Fibroblast of skin of right biceps (primary cell): ENCODE measurements at places on chromosomes 6 and 20.

- no peak for DNase-seq
Observed at GRCh38 chr6:34476447-34476846, 10.6 kb downstream of the PACSIN1 start.

GRCh38 chr6:164570801-164571200 lies 738.6 kb downstream of the C6orf118 start:
- DNase-seq: no peak

GRCh38 chr20:32637738-32638137 lies 36.0 kb downstream of the C20orf203 start:
- no peak for DNase-seq

DNA sequence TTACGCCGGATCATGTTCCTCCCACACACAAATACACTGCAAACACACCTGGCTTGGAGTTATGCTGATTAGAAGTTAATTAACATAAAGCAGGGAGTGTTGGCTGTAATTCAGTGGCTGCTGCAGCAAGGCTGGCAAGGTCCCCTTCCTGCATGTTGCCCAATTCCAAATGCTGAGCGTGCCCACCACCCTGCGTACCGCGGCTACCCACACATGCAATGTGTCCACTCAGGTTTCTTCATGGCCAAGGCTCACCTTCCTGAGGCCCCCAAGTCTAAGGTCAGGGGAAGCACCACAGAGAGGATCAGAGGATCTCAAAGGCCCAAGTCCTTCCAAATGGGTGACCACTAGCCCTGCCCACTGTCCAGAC lies 11.6 kb upstream of the PRND start:
- DNase-seq: no peak

DNA sequence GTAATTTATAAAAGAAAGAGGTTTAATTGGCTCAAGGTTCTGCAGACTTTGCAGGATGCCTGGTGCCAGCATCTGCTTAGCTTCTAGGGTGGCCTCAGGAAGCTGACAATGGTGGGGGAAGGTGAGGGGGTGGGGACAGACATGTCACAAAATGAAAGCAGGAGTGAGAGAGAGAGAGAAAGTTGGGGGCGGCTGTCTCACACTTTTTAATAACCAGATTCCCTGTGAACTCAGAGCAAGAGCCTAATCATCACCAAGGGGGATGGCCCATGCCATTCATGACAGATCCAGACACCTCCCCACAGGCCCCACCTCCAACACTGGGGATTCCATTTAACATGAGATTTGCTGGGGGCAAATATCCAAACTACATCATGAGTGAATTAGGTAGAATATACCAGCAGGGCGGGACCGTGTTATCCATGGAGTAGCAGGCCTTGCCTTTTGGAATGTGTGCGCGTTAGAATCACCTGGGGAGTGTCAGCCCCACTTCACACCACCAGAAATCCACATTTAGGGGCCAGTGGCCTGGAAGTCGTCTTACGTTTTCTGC lies 258.8 kb downstream of the CDH4 start:
- DNase-seq: no peak

DNA sequence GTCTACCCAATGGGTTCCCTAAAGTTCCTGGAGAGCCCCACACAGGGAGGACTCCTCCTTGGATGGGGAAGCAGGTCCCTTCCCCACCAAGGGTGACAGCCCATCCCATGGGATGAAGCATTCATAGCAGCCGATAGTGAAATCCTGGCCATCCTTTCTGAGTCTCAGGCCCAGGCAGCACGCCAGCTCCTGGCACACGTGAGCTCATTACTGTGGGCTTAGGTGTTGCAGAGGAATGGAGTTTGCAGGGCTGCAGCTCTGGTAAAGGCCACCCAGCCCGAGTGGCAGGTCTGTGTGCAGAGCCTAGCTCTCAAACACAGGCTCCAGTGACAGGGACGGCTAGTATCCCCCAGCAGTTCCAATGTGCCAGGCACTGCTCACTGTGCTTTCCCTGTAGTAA lies 31.0 kb downstream of the SIRPA start:
- no peak for DNase-seq

- DNase-seq: no peak
Observed at GRCh38 chr6:122238861-122239260, 160.6 kb upstream of the HSF2 start.

DNA sequence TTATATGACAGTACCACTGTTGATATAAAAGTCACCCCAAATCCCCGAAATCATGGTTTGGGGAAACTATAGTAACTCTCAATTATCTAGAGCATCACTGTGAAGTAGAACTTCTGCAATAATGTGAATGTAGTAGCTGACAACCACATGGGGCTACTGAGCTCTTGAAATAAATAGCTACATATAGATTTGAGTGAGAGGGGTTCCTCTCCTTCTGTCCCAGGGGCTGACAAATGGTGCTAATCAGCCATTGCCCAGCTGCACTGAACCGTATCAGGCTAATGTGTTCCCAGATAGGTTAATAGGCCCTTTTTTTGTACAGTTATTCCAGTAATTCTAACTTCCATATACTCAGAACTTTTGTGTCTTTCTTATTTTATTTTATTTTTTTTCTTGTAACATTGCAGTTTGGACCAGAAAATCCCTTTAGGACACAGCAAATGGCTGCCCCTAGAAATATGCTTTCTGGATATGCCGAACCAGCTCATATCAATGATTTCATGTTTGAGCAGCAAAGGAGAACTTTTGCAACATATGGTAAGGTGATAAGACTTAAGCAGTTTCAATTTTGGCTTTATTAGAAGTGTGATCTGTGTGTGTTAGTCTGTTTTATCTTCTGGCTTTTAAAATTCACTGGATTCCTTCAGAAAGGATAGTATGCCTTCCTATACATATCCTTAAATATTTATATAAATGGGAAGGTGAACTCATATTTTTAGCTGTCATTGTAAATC lies 21.1 kb downstream of the CDC40 start:
- no peak for DNase-seq

DNA sequence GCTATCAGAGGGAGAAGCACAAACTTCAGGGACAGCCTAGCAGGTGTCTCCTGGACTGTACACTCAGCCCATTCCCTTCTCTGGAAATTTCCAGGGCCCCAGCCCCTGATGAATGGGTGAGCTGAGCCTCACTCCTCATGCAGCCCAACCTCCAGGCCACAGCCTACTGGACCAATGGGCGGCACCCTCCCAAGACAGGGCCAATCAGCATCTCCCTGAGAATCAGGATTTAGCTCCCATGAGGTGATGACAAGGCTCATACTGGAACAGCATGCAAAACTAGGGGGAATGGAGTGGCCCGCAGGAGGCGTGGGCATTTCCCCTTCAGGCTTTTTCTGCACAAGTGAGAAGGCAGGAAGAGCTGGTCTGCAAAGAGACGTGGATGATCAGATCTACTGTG lies 29.0 kb downstream of the NFATC2 start:
- DNase-seq: no peak

GRCh38 chr6:72704979-72705378 lies 83.1 kb downstream of the KCNQ5 start:
- DNase-seq: no peak

GRCh38 chr6:81436990-81437389 lies 315.5 kb downstream of the TENT5A start:
- no peak for DNase-seq

- DNase-seq: no peak
Observed at GRCh38 chr6:120116343-120116742, 766.8 kb upstream of the MAN1A1 start.

DNA sequence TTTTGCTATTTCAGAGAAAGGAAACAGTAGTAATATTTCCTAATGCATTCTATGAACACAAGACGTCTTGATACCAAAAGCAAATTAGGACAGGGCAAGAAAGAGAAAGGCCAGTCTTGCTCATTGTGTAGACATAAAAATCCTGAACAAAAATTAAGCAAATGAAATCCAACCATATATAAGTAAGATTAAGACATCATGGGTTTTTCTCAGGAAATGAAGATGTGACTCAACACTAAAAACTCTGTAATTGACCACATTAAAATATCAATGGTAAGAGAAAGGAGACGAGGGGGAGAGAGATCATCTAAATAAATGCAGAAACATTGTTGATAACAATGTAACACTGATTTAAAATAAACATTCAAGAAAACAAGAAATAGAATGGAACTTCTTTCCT lies 205.4 kb downstream of the SOD2 start:
- peak; percentile 28 for DNase-seq

DNA sequence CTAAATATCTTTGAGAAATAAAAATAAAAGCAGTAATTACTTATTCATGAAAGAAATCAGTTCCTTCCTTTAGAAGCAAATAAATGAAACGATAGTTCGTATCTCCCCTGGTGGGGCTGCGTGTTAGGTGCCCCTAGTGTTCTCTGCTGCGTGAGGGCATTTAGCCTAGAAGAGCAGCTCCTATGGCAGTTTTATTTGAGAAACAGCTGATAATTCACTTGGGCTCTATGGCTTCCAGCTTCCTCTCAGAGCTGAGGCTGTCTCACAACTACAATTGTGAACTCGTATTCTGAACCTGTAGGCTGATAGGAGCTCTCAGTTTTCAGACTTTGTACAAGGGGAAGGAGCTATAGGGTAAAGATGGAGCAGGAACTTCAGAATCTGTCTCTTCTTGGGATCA lies 540.0 kb upstream of the MAP3K7 start:
- no peak for DNase-seq

GRCh38 chr6:4401408-4402368 lies 266.3 kb upstream of the ECI2 start:
- DNase-seq: no peak

DNA sequence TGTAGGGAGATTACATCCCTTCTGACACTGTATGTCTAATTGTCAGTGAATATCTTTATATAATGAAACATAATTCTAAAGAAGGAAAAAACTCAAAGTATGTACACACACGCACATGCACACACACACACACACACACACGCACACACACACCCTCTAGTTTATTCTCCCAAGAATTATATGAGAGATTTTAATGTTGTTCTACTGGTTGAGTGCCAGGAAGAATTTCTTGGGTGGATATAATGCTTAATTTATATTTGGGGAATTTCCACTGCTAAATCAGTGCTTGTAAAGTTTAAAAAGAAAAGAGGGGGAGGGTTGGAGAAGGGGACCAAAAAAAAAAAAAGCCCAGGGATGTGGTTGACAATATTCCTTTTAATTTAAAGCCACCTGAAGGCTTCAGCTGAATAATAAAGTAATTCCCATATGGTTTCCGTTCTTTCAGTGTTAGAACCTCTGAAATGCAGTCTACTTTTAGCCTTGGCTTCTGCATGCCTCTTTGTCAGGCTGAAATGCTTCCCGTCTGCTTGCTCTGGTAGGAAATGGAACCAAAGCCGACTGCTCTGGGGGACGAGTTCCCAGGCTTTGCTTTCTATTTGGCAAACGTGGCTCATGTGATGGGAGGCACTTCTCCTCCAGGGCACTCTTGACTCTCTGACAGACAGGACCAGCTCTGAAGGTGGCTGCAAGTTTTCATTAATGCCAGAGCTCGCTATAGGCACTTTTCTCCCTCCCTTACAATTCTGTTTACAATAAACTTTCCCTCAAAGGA lies 225.4 kb downstream of the PRL start:
- DNase-seq: peak; percentile 69

GRCh38 chr20:49187851-49188641 lies at the start of gene STAU1:
STAU1 (minus strand) TSS chr20:49188334; CDS start chr20:49166201, 22,133 bp downstream.
- peak; percentile 97 for DNase-seq

- DNase-seq: peak; percentile 22
Observed at GRCh38 chr6:3355358-3356055, 96.8 kb downstream of the PSMG4 start.

GRCh38 chr20:4829514-4830215 lies 108.0 kb downstream of the PRND start:
- DNase-seq: no peak

GRCh38 chr6:146928503-146928902 lies 275.7 kb upstream of the STXBP5 start:
- DNase-seq: no peak
